GM06990 (cell line): ENCODE measurements at places on chromosomes 2 and 18.

GRCh38 chr18:48902023-48902855 is 48.5 kb downstream of the SMAD7 start:
- no peak for DNase-seq

DNA sequence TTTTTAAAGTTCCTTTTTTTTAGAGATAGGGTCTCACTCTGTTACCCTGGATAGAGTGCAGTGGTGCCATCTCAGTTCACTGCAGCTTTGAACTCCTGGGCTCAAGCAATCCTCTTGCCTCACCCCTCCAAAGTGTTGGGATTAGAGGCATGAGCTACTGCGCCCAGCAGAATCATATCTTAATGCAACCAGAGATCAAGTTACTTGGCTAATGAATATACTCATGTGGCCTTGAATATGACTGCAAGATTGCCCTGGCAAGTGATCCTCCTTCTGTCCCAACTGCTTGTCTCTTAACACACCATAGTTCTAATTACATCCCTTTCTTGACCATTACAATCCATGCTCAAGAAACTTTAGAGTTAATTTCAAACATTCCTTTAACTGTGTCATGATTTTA is 133.5 kb downstream of the SRBD1 start:
- no peak for DNase-seq

GRCh38 chr2:158099716-158100115 is 2.0 kb upstream of the UPP2 start:
- DNase-seq: no peak

DNA sequence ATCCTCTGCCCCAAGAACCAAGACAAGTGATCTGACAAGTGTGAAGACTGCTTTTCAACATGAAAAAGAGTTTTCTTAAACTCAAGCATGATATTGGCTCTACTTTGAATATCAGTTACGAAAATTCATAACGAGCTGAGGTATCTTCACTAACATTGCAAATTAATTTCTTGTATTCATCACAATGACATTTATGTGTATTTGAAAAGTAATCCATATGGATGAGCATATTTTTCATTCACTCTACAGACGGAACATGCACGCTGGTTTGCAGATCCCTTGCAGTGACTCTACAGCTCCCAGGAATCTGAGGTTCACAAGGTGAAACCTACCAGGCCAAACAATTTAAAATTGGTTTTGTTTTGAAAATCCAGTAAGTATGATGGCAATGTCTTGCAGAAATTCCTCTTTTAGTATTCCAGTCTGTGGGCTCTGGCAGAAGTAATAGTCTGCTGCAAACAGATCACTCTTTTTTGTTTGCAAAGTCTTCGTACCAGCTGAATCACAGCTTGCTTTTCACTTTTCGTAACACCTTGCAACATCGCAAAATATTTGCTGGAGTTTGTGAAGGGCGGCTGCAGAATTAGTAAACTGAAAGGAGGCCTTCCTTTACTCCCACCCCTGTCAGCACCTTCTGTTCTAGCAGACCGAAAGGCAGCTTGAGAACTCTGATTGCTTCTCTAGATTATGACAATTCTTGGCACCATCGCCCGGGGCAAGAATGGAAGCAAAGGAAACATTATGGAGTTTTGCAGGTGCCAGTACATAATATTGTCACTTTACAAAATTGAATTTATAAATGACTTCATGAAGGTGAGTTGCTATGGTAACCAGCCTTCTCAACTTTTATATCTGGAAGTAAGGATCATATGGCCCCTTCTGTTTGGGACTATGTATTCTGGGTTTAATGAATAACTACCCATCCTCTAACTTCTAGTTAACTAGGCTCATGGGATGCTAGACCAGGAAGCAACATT is 168.7 kb downstream of the TMEM247 start:
- DNase-seq: no peak

DNA sequence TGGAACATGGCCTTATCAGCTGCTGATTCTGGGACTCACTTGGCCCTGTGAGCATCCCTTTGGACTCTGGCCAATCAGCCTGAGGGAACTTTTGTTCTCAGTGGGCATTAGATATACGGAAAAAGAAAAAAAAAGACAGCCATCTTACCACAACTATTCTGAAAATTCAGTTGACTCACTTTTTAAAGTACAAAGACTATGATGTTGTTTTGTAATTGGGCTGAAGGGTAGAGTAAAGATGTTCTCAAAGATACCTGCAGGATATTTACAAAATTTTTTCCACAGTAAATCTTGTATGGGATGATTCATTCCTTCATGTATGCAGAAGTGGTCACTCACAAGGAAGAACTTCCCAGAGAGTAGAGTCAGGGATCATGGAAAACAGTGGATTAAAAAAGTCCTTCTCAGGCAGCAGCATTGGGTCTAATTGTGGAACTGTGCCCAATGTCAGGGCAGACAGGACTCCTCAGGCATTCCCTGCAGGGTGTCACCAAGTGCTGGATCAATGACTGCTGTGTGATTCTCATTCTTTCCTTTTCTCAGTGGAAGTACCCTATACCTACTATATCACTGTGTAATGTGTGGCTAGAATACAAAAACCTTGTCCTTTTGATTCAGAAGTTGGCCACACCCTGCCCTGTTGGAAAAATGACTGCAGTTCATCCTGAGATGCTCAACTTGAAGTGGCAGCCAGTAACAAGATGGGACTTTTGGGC is 35.4 kb downstream of the SULT1C4 start:
- no peak for DNase-seq

GRCh38 chr2:223501641-223502040 is 100.5 kb downstream of the SCG2 start:
- DNase-seq: no peak

- DNase-seq: no peak
Observed at GRCh38 chr2:119255760-119256581, 32.3 kb downstream of the STEAP3 start.
